KBM-7 (cell line): ENCODE measurements at places on chromosomes 16 and 17.

GRCh38 chr17:74604200-74604599 lies 12.1 kb upstream of the CD300LD start:
- no peak for DNase-seq

DNA sequence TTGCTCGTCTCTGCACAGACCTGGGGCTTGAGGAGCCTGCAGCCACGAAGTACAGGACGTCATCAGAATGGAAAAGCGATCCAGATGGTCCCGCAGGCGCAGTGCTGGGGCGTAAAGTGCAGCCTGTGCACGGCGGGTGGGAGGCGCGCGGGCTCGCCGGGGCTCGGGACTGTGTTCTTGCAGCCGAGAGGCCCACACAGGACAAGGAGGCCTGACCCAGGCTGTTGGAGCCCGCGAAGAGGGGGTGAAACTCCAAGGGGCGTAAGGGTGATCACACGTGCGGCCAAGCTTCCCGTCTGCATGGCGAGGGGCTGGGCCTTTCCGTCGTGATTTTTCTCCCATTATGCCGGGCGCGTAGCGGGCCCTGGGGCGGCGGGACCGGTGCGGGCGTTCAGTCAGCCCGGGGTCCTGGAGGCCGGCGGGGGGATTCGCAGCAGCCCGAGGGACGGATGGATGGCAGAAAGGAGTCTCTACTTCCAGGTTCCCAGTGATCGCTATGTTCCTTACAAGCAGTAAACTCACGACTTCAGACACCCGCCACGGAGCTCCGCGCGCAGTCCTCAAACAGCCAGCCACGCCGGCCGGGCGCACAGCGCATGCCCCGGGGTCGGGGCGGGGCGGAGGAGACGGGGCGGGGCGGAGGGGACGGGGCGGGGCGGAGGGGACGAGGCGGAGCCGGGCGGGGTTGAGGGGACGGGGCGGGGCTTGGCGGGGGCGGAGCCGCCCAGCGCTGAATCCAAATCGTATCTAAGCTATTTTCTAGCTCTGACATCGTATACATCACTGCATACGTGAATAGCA lies 141.0 kb upstream of the KCNJ18 start:
- DNase-seq = peak; percentile 79

GRCh38 chr17:58755577-58756245 lies at the start of gene PPM1E:
Gene PPM1E (plus strand): TSS chr17:58755854.
- DNase-seq = peak; percentile 82

GRCh38 chr17:33494151-33494550 lies 201.1 kb upstream of the ASIC2 start:
- no peak for DNase-seq

GRCh38 chr17:21352221-21352980 lies 23.8 kb upstream of the KCNJ12 start:
- DNase-seq = no peak

GRCh38 chr17:57481910-57482391 lies 225.6 kb downstream of the MSI2 start:
- DNase-seq = no peak

- DNase-seq = no peak
These were observed 21.5 kb downstream of the RPH3AL start for GRCh38 chr17:330993-331701.

- DNase-seq = no peak
These were observed 6.4 kb downstream of the GRN start for GRCh38 chr17:44351464-44351863.

GRCh38 chr17:13047011-13047606 lies 29.3 kb upstream of the ELAC2 start:
- DNase-seq = no peak

- DNase-seq = no peak
These were observed 6.2 kb upstream of the BCAS3 start for GRCh38 chr17:60671482-60671881.

- DNase-seq = no peak
These were observed 504.2 kb upstream of the PSMD7 start for GRCh38 chr16:73792199-73793020.

DNA sequence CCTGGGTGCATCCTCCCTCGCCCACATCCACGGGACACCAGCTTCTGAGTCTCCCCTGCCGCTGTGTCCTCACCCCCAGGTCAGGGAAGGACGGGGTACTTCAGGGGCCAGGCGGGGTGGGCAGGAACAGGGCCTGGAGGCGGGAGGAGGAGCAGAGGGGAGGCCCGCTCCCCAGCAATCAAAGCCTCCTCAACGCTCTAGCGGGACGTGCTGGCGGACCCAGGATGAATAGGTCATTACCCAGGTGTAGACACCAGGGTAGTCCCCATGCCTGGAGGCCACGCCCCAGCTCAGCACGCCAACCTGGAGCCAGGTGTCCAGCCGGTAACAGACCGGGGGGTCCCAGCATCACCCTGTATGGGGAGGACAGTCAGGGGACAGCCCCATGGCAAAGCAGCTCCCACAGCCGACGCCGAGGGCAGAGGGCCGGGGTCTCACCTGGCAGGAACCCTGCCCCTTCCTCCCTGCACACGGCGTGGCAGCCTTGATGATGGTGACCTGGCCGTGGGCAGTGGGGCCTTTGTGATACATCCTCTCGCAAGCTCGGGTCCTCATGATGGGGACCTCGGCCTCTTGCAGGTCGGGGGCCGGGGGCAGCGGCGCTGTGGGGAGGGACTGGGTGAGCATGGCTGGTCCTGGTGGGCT lies 24.2 kb downstream of the TPSD1 start:
- no peak for DNase-seq
